ENCODE measurements at places on chromosomes 12 and 14.

DNA sequence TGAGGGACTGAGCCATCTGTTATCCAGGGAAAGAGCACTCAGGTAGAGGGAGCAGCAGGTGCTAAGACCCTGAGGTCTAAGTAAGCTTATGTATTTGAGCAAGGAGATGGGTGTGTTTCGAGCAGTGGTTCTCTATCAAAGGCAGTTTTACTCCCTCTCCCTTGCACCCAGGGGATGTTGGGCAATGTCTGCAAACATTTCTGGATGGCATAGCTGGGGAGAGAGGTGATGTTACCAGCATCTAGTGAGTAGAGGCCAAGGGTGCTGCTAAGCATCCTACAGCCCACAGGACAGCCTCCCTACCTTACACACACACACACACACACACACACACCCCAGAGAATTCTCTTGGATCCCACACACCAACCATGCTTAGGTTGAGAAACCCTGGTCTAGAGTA is 221.0 kb upstream of the PWP1 start:
- no peak for DNase-seq

- no peak for DNase-seq
These were observed 3.5 kb upstream of the RNASE4 start for GRCh38 chr14:20680843-20681347.

- DNase-seq = no peak
These were observed 112.5 kb downstream of the ETV6 start for GRCh38 chr12:11761869-11762567.

- no peak for DNase-seq
These were observed 12.4 kb downstream of the HDAC7 start for GRCh38 chr12:47807338-47807737.

GRCh38 chr14:76613616-76614015 is 147.7 kb upstream of the VASH1 start:
- no peak for DNase-seq

Measured in anterior cingulate cortex (tissue), 58 donors.